ENCODE measurements at places on chromosomes 13 and 19.

- DNase-seq = no peak
Measured at GRCh38 chr13:104648291-104648690, 1582.1 kb upstream of the SLC10A2 start.

DNA sequence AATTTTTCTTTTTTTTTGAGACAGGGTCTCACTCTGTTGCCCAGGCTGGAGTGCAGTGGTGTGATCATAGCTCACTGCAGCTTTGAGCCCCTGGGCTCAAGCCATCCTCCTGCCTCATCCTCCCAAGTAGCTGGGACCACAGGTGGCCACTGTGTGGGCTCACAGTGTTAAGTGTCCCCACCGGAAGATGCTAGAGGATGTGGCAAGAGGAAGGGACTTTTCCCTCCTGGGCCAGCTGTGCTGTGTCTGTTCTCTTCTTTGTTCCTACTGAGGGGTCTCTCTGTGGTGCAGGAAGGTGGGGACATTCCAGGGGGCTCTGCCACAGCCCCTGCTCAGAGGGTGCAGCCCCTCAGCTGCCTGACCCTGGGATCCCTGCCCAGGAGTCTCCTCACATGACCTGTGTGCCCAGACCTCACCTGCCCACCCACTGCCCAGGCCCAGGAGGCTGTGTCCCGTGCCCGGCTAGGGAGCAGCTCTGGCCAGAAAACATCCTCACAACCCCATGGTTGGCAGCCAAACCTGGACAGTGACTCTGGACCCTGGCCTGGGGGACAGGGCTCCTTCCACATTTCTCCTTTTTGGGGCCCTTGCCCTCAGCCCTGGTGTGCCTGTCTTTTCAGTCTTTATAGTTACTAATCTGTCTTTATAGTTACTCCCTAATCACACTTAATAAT is 14.4 kb upstream of the ANKRD10 start:
- DNase-seq = no peak

DNA sequence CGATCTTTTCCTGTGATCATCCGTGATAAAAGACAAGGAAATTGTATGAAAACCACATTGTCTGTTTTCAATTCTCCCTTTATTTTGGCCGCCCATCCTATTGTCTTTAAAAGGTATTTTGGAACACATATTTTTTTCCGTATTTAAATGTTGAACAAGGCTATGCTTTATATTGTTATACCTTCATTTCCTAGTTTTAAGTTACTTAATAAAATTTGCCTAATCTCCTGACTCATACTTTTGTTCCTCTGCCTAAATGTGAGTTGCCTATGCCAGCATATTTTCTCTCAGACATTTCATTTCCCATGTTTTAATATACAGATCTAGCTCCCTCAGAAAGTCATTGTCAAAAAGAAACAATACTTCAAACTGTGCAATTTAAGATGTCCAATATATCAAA is 104.2 kb downstream of the SLITRK6 start:
- DNase-seq = peak; percentile 1

DNA sequence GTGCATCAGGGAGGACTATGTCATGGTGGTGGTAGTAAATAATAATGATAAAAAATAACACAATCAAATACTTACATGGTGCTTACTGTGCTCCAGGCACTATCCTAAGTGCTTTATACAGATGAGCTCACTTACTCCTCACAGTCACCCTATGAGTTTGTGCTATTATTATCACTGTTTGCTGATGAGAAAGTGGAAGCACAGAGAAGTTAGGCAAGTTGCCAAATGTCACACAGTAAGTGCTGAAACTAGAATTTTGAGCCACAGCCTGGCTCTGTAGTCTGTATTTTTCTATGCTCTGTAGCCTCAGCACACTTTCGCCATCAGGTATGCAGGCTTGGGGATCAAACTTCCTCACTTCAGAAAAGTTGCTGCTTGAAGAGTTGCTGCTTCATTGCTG is 46.6 kb downstream of the HTR2A start:
- no peak for DNase-seq

GRCh38 chr19:24140099-24140498 is 53.1 kb downstream of the ZNF254 start:
- peak; percentile 43 for DNase-seq

DNA sequence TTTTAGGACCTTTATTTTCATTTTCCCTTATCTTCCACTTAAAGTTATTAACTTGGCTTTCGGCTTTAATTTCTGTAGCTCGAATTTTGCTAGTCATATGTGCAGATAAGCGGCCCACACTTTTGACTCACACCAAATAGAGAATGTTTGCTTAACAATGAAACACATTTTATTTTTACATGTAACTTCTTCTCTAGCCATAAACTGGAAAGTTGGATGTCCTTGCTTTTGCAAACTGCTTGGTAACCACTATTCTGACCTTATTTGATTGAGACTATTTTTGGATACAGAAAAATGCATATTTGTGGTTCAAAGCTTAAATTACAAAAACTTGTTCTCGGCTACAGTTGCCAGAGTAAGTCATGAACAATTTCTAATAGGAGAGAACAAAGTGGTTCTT is 600.0 kb downstream of the KCTD12 start:
- peak; percentile 83 for DNase-seq

DNA sequence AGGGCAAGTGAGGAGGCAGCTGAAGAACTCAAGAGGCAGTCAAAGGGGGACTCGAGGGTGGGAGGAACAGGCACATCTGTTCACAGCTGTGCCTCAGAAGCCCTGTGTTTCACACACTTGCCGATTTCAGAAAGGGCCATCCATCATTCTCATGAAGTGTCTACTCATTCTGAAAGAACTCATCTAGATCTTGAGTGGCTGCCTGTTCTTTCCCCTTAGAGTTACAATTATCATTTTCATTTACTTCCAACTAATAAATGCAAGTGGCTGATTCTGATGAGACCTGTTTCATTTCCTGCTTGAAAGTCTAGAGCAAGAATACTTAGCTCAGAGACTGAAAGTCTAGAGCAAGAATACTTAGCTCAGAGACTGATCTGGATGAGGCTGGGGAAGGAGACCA is 1145.1 kb downstream of the UQCRFS1 start:
- DNase-seq = no peak

GRCh38 chr19:55254625-55254977 is 4.2 kb downstream of the PPP6R1 start:
- no peak for DNase-seq

GRCh38 chr19:53958823-53959757 is 3.6 kb upstream of the CACNG8 start:
- DNase-seq = no peak

- DNase-seq = no peak
Measured at GRCh38 chr19:3807131-3807480, 20.9 kb upstream of the MATK start.

DNA sequence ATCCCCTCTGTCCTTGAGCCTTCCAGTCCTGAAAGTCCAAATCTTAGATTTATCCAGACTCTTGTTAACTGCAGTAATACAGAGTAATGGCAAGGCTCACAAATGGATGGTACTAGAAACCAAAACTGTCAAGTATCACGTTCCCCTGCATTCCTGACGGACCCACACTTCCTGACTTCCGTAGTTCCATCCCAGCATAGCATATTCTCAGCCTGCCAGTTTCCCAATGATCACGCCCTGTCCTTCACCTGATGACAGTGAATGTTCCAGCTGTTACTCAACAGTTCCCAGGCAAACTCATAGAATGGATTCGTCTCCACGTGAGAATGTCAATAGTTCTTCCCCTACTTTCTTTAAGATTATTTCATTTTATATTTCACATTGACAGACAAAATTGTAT is 33.6 kb downstream of the SLC7A1 start:
- no peak for DNase-seq

DNA sequence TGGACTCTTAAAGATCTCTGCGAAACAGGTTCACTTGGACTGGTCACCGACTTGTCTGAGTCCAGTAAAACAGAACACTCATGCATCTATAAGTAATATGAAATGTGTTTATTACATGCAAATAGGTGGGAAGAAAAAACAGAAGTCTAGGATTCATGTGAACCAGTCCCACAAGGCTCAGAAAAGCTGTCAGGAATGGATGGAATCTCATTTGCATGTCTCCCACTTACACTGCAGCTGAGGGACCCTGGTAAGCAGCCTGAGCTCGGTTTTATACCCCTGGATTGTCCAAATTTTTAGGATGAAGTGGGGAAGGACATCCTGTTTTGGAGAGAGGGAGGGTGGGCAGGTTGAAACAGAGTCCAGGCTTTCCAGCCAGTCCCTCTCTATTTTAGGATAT is 1545.1 kb upstream of the PCDH20 start:
- DNase-seq = no peak

DNA sequence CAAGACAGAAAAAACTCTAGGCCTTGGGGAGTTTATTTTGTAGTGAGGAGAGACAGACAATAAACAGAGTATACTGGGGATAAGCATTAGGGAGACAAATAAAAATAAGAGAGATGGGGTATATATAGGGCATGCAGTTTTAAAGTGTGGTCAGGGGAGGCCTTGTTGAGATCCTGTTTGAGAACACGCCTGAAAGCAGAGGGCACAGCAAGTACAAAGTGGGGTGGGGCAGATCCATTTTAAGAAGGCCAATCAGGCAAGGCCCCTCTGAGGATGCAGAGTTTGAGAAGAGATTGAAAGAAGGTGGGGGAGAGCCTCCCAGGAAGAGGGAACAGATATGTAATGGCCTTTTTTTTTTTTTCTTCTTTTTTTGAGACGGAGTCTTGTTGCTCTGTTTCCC is 2.1 kb downstream of the PPP2R1A start:
- DNase-seq = no peak

DNA sequence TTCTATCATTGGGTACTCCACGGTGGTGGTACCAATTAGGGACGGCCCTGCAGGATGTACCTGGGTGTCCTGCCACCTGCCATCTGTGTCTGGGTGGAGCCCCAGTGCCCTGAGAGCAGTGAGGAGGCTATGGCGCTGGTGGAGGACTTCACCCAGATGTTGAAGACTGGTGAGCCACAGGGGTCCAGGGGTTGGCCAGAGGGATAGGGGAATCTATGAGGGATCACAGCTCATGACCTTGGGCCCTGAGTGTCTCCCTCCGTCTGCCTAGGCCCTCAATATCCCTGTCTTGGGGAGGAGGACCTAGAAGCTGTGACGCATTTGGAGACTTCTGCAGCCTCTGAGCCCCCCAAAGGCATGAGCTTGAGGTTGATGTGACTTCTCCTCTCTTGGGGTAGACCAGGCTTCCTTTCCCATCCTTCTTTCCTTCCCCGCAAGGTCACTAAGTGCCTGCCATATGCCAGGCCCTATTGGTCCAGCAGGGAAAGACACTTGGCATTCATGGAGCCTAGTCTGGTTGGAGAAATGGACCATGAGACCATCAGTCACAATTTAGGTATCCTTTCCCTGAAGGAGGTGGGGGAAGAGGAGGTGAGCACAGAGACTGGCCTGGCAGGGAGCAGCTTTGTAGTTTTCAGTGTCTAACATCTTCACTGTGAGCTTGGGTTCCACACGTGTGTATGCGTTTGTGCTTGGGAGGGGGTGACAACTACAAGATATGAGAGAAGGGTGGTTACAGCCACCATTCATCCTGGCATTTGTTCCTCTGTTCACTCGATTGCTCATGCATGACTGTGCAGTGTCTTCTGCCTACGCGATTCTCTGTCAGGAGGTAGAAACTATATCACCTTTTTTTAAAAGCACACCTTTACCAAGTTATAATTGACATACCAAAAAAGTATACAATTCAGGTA is 5.1 kb upstream of the MZF1 start:
- no peak for DNase-seq

DNA sequence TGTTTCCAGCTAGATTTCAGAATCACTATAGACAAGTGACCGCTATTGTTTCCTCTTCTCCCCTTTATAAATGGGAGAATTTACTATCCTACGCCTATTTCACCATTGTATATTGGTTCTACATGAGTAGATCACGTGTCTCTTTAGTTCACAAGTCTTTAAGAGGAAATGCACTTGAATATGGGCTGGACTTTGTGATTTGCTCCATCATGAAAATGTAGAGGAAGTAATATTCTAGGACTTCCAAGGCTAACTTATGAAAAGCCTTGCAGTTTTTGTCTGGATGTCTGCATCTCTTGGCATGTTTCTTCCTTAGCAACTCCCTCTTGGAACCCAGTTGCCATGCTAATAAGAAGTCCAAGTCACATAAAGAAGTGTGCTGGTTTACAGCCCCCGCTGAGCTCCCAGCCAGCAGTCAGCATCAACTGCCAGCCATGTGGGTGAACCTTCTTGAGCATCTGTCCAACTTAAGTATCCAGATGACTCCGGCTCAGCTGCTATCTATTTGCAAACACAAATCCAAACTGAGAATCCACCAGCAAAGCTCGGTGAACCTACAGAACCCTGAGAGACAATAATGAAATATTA is 4.8 kb upstream of the FBXL3 start:
- no peak for DNase-seq

- no peak for DNase-seq
Measured at GRCh38 chr19:46411088-46411924, 2.1 kb downstream of the CCDC8 start.

DNA sequence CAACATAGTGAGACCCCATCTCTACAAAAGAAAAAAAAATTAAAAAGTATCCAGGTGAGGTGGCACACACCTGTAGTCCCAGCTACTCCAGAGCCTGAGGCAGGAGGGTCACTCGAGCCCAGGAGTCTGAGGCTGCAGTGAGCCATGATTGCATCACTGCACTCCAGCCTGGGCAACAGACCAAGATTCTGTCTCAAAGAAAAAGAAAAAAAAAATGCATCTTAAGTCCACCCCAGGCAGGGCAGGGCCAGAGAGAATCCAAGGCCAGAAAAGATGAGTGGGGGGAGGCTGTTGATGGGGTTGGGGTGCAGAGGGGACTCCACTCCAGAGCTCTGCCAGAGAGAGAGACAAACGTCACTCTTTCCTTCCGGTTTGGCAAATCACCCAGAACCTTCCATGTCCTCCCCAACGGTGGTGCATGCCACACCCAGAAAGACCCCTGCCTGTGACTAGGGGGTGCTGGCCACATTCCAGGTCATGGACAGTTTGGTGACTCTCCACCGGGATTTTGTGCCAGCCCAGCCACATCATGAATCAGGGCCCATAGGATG is 431 bp downstream of the FUT3 start:
- peak; percentile 54 for DNase-seq

- DNase-seq = no peak
Measured at GRCh38 chr13:77919921-77920294, 1.3 kb upstream of the EDNRB start.

GRCh38 chr13:100178309-100178708 is 89.4 kb downstream of the PCCA start:
- no peak for DNase-seq

DNA sequence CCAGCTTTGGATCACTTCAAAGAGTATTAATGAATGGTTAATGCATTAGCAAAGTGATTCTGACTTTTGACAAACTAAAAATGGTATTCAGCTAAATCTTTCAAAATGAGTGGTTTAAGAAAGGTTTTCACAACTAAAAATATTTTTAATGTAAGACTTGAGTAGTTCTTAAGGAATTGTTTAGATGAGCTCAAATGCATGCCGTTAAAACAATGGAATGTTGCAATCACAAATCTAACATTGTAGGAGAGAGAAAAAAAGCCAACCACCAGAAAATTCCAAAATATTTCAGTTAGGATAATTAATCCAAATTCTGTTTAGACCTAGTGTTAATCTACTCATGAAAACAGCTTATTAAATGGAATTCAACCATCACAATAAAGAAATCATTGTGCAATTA is 1044.8 kb upstream of the SLC10A2 start:
- no peak for DNase-seq
